ENCODE measurements at places on chromosomes 11 and 22.

- DNase-seq = no peak
Observed at GRCh38 chr11:14544611-14545010, 24.4 kb upstream of the PSMA1 start.

GRCh38 chr11:47994417-47994816 lies 14.1 kb downstream of the PTPRJ start:
- DNase-seq = no peak

- DNase-seq = no peak
Observed at GRCh38 chr11:18618342-18619025, 15.7 kb downstream of the SPTY2D1 start.

DNA sequence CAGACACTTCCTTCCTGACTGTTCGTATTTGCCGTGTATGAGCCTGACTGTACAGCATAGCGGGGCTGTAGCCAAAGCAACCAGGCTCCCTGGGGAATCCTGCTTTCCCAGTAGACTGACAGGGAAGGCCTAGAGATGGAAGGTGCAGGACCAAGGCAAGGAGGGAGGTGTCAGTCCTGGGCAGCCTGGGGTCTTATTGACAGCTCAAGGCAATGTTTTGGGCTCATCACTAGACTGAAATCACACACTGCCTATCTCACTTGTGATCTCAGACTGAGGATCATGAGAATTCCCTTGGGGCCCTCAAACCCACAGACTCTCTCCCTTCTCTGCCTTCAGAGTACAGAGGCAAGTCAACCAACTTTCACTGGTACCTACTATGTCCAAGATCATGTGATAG lies 346.8 kb upstream of the NARS2 start:
- DNase-seq = peak; percentile 8

DNA sequence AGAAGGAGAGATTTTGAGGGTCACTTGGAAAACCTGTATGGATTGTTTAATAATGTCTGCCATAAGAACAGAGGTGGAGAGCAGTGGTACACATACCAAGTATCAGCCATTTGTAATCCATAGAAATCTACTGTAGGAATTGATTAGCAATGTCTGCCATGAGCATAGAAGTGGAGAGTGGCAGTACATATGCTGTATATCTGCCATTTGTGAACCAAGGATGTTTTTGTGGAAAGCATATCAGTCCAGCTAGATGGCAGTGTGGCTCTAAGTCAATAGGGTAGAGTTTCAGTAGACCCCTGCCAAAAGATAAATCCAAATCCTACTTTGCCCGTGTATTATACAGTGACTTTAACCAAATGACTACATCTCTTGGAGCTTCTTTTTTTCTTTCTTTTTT lies 82.9 kb upstream of the SEZ6L start:
- peak; percentile 30 for DNase-seq

GRCh38 chr11:19428206-19429002 lies 187.7 kb upstream of the E2F8 start:
- DNase-seq = peak; percentile 9

DNA sequence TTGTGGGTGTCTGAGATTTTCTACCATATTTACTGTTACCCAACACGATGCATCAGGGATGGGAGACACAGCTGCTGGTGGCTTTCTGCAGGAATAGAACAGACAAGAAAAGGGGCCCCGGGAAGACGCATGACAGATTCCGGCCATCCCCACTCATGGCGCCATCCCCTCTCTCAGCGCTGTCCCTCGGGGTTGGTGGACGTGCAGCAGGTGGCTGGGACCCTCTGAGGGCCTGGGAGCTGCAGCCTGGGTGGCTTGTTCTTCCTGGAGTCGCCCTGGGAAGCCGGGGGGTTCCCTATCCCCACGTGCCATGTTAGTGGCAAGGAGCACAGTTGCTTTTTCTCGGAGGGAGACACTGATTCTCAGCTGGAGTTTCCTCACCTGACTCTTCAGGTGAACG lies 1123.3 kb downstream of the BRD1 start:
- DNase-seq = no peak

DNA sequence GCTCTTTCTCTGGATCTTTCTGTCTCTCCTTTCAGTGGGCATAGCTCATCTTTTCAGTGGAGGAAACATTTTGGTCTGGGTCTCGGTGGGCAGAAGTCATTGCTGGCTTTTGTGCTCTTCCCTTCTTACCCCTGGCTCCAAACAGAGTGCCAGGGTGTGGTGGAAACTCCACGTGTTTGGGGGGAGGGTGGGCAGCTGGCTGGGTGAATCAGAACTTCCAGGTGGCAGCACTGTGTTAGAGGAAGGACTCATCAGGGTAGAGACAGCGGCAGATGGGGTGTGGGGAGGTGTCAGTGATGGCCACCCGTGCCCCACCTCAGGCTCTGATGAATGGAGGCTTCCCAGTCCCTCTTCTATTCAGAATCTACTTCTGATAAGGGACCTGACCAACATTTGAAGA lies 114.0 kb downstream of the GRIK4 start:
- no peak for DNase-seq

DNA sequence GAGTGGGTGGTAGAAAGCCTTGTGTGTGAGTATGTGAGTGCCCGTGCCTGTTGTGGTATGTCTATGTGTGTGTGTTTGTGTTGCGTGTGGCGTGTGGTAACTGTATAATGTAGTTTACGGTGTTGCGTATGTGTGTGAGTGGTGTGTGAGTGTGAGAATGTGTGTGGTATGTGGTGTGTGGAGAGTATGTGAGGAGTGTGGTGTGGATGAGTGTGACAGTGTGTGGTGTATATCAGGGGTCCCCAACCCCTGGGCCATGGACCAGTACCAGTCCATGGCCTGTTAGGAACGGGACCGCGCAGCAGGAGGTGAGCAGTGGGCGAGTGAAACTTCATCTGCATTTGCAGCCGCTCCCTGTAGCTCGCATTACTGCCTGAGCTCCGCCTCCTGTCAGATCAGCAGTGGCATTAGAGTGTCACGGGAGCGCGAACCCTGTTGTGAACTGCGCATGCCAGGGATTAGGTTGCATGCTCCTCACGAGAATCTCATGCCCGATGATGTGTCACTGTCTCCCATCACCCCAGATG lies 5.7 kb downstream of the UPK3A start:
- no peak for DNase-seq
